Osteoblast (primary cell): ENCODE measurements at places on chromosomes 6 and 20. TPM values are rescaled to one million over a fixed set of nuclear protein-coding genes. Genes with fewer than 3 reads are reported as not detected.

GRCh38 chr20:8471465-8471864 lies 339.4 kb downstream of the PLCB1 start:
- no peak for DNase-seq

Gene GMDS
- 23.2 and 30.9 TPM in 2 replicates for total RNA-seq

Gene GFOD1
- total RNA-seq: 2.9 and 3.6 TPM in 2 replicates

GRCh38 chr6:161264181-161264580 lies 9.7 kb downstream of the AGPAT4 start:
- DNase-seq: no peak

DNA sequence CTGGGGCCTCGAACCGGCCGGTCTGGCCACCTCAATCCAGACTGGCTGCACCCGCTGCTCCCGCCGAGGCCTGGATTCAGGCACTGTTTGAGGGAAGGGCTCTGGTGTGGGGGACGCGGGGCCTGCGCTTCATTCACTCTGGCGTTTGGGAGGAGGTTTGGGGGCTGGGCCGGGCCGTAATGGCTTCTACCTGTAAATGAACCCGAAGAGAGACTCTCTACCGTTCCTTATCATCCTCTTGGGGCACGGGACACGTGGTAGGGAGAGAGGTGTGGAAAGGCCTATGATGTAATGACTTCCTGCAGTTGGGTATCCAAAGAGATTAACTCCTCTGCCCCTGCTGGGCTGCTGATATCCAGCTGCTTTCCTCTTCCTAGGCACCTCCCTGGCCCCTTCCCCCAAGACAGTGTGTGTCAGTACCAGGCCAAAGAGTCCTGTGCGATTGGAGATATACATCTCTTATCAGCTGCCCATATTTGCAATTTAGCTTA lies 1.8 kb downstream of the FOXO3 start:
- peak; percentile 95 for DNase-seq

Gene MMP24
- 0.88 and 1.1 TPM in 2 replicates for total RNA-seq

Gene HEY2
- 2.2 and 2.4 TPM in 2 replicates for total RNA-seq

Gene SYCP2
- 0.59 and 1.4 TPM in 2 replicates for total RNA-seq

- DNase-seq: peak; percentile 29
Measured at GRCh38 chr6:44157152-44157521, 1.5 kb upstream of the CAPN11 start.

DNA sequence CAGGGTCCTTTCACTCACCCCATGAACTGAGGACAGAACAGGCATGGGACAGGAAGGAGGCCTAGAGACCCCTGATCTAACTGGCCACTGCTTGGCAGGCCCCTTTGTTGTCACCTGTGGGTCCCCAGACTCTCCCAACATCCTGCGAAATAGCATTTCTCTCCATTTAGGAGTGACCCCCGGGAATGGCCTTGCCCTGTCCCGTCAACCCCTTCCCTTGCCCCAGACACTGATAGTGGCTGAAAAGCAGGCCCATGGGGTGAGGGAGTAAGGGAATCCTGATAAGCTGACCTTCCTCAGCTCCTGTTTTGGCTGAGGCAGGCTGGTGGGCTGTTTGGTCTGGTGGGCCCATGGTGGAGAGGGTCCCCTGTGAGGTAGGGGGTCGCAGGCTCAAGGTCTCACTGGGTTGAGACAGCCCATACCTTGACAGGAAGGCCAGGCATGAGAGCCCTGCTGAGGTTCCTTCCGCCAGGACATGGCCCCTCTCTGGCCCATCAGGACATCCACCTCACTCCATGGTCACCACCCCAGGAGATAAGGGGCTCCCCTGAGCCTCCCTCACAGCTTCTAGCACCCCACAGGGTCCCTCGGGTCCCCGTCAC lies 139.3 kb downstream of the MRPL14 start:
- DNase-seq: no peak

Gene ZNF341
- total RNA-seq: 1.1 and 1.2 TPM in 2 replicates
